Breast epithelium (tissue), 4 donors: ENCODE measurements at places on chromosomes 7 and 10. TPM values are rescaled to one million over a fixed set of nuclear protein-coding genes. Genes with fewer than 3 reads are reported as not detected.

DNA sequence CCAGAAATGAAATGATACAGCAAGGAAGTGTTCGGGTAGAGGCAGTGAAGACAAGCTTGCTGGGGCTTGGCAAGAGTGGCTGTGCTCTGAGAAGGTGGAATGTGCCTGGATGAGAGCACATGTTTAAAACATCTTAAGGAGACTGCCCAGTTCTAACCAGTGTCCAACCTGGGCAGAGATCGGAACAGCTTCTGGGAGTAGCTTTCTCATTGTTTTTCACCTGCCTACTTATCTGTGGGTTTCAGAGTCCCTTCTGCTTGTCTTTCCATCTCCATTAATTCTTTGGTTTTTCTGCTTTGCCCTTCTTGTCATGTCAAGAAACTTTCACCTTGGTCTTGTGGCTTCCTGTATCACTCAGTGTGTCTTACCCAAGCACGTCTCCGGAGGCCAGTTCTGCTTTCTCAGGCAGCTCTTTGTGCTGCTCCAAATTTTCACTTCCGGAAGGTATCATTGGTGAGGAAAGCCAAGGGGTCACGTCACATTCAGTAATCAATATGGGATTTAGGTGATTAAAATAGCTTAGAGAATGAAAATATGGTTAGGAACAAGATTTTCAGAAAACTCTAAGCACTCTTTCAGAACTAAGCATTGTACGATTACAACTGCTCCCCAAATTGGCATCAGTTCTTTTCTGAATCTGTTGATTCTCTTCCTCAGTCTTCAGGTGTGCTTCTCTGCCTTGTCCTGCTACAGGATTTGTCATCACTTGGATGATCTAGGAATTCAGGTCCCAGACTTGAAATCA is 5.5 kb upstream of the LAMB4 start:
- no peak for DNase-seq

The GPR37 gene
- 0.32 TPM for total RNA-seq

- DNase-seq: no peak
Observed at GRCh38 chr10:59181668-59182067, 5.2 kb downstream of the PHYHIPL start.

The ARPC1A gene
- total RNA-seq: 117 TPM

The WDR86 gene
- total RNA-seq: 61.5 TPM

GRCh38 chr7:117045927-117046710 is 92.8 kb downstream of the ST7 start:
- no peak for DNase-seq

The PLPP4 gene
- total RNA-seq: not detected

DNA sequence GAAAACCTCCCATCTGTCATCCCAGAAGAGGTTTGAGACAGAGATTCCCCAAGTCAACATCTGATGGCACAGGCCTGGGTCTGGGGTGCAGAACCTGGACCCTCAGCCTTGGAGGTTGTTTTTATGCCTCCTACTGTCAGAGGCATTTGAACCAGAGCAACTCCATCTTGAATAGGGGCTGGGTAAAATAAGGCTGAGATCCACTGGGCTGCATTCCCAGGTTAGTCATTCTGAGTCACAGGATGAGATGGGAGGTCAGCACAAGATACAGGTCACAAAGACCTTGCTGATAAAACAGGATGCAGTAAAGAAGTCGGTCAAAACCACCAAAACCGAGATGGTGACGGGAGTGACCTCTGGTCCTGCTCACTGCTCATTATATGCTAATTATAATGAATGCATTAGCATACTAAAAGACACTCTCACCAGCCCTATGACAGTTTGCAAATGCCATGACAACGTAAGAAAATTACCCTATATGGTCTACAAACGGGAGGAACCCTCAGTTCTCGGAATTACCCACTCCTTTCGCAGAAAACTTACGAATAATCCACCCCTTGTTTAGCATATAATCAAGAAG is 92.0 kb downstream of the ITGA8 start:
- DNase-seq: no peak

DNA sequence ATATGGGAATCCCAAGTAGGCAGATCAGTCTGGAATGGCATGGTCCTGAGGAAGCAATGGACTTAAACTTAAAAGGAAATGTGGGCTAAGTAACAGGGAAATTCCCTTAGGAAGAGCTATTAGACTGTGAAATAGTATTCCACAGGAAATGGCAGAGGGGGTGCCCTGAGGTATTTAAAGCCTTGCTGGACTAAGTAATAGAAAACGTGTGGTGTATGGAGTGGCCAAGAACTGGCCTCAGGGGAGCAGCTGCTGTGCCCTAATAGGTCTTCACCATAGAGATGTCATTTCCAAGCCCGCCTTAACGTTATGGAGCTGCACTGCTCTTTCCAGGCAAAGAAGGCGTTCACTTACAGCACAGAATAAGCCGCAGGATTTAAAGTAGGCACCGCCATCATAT is 365.2 kb upstream of the ZMIZ1 start:
- no peak for DNase-seq

The ABCB4 gene
- total RNA-seq: 1.3 TPM

GRCh38 chr10:773562-774161 is 84.2 kb upstream of the DIP2C start:
- no peak for DNase-seq

DNA sequence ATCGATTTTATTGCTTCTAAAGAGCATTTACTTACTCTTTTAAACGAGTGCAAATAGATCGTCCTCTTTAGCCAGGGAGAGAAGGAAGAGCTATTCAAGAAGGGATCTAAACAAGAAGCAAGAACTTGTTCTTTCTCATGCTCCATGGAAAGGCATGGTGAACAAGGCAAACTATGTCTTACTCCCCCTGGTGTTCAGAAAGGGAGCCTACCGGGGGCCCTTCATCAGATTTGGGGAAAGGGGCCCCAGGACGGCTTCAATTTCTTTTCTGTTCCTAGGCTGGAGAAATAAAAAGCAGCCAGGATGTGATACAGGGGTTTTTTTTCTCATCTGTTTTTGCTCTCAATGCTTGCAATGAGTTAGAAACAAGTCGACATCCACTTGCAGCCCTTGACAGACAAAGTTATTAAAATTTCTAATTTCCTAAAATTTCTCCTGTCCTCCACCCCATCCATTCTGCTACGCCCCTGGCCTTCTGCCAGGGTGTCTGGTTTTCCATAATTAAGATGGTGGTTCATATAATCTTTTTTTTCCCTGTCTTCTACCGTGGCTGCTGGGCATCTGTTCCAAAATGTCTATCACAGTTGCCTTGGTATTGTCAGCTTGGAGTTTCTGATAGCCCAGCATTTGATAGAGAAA is 214.4 kb downstream of the CREB5 start:
- DNase-seq: no peak

The CC2D2B gene
- 2.0 TPM for total RNA-seq
